Activated CD4-positive, alpha-beta memory T cell treated with anti-CD3 and anti-CD28 coated beads for 36 hours (primary cell): ENCODE measurements at places on chromosomes 1 and 21. TPM values are rescaled to one million over a fixed set of nuclear protein-coding genes. Genes with fewer than 3 reads are reported as not detected.

Gene C1orf210
- not detected for total RNA-seq

Gene BNIPL
- 0.64 TPM for total RNA-seq

GRCh38 chr1:229582011-229582694, 23.6 kb upstream of the ABCB10 start:
- no peak for DNase-seq

- no peak for DNase-seq
These were observed 19.7 kb upstream of the TLCD4 start for GRCh38 chr1:95097426-95097825.

DNA sequence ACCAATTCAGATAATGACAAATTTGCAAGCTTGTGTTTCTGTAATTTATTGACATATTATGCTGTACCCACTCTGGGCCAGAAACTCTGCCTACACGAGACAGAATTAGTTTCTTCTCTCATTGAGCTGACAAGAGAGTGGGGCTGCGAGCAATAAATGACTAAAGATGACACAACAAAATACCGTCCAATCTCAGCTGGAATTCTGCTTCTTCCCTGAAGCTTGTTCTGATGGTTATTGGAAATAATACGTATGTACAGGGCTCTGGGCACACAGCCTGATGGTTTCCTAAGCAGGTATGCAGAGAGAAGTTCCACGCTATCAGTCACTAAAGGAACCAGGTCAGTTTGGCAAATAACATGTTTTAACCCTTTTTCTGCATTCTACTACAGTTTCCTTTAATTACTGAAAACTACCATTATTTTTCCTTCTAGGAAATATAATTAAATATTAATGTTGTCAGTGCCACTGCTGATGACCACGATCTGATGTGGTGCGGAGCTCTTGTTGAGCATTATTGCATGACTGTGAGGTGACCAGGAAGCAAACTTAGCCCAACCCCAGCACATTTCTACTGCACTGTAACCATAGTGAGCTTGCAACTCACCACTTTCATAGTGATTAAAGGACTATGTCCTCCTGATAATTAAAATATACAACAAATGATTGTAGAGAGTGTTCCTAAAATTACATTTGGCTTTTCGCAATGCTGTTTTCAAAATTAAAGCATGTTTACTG, 221.4 kb upstream of the L1TD1 start:
- no peak for DNase-seq

GRCh38 chr1:63155437-63155836, 166.9 kb upstream of the FOXD3 start:
- no peak for DNase-seq

DNA sequence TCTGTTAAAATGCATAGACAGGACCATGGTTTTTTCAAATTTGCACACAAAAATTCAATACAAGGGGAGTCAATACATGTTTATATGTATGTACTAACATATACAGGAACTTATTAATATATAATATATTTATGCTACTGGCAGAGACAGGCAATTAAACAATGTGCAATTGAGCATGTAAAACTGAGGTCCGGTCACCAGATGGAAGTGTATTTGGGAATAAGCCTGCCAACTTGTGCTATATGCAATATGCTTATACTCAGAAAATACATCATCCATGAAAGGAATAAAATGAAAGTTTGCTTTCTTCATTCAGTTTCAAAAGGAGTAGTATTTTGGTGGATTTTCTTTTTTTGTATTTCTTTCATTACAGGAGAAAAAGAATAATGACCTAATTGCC, 640.2 kb upstream of the CXADR start:
- DNase-seq: no peak
